Astrocyte (in vitro differentiated cells and primary cell): ENCODE measurements at places on chromosomes 12 and 14. TPM values are rescaled to one million over a fixed set of nuclear protein-coding genes. Genes with fewer than 3 reads are reported as not detected.
A peak's percentile ranks its signal among the peaks of the same experiment; 100 is the strongest.

- no peak overlapping the region for H3K27ac ChIP-seq
- no peak overlapping the region for H3K4me3 ChIP-seq
- no peaks in the 10 kb centered on the region for H3K36me3 ChIP-seq
Measured at GRCh38 chr12:76896274-76896673, 17.5 kb upstream of the CSRP2 start.

Gene WDHD1
- total RNA-seq: 7.2 and 9.3 TPM in 2 replicates

Gene AVPR1A
- total RNA-seq: 0.05 TPM in 1 of 2 replicates, not detected in the other

Gene B4GALNT1
- 2.5 and 2.6 TPM in 2 replicates for total RNA-seq

Gene LTB4R
- total RNA-seq: 5.5 TPM in 2 replicates

DNA sequence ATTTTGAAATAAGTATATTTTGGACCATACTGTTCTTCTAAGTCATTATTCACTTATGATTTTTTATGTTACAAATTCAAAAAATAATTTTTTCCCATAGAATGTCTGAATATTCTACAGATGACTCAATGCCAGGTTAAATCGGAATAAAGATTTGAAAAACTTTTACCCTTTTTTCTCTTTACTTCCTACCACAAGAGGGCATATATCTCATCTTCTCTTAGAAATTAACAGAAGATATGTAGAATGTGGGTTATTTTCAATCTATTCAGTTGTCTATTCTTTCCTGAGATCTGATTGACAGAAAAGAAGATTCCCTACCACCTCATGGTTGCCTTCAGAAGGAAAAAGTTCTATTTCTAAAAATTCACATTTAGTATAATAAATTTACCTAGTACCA lies 53.0 kb upstream of the KITLG start:
- no peaks in the 10 kb centered on the region for H3K27me3 ChIP-seq
- H3K4me1 ChIP-seq: no peaks in the 10 kb centered on the region
- H3K4me3 ChIP-seq: no peak overlapping the region
- H3K36me3 ChIP-seq: no peaks in the 10 kb centered on the region

DNA sequence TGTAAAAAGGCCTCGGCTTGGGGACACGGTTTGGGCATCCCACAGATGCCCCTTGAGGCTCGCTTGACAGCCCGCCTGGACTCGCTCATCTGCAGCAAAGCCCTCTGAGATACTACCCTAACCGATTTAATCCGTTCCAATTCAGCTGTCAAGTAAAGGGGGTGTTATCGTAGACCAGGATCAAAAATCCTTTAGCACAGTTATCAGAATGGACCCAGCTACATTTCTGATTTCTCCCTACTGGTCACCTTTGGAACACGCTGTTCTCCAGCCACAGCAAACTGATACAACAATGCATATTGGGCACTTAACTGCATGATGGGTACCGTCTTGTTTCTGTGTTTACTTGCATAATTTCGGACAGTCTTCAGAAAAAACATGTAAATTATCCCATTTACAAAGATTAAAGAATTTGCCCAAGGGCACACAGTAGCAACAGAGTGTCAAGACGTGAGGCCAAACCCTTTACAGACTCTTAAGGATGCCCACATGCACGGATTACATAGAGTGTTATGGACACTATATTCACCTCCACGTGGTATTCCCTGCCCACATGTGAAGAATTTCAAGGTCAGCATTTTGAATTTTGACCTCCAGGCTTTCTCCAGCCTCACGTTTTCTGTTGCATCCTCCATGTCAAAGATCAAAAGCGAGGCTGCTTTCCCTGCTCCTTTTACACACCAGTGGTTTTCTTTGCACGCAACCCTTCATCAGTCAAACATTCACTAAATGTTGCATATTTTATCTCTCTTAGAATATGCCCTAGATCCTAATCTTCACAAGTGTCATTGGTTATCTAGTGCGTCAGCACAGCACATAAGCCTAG lies 3.2 kb upstream of the DUSP6 start:
- H3K36me3 ChIP-seq: no peaks in the 10 kb centered on the region
- no peaks in the 10 kb centered on the region for H3K27me3 ChIP-seq
- DNase-seq: no peak
- H3K4me1 ChIP-seq: peaks cover 26% of the 10 kb centered on the region
- H3K27ac ChIP-seq: peak overlapping the region; percentile 93

DNA sequence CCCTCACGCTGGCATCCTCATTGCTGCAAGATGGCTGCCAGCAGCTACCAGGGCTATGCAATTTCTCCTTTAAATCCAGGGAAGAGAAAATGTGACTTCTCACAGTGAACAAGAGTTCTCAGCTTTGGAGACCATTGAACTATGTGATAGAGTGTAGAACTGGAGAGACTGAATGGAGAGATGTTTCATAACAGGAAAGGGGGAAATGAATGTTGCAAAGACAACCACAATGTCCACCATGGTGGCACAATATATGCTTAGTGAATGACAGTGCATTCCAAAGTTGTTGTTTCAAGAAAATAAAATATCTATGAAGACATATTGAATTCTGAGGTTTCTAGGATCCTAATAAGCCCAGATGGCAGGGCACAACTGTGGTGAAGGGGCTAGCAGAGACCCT lies 13.2 kb upstream of the COCH start:
- no peak overlapping the region for H3K27ac ChIP-seq
- DNase-seq: no peak
- H3K36me3 ChIP-seq: no peaks in the 10 kb centered on the region
- H3K4me1 ChIP-seq: no peaks in the 10 kb centered on the region
- H3K4me3 ChIP-seq: no peak overlapping the region

Gene ANO2
- total RNA-seq: 0.17 and 0.93 TPM in 2 replicates

Gene GPATCH2L
- 54.3 and 60.8 TPM in 2 replicates for total RNA-seq

DNA sequence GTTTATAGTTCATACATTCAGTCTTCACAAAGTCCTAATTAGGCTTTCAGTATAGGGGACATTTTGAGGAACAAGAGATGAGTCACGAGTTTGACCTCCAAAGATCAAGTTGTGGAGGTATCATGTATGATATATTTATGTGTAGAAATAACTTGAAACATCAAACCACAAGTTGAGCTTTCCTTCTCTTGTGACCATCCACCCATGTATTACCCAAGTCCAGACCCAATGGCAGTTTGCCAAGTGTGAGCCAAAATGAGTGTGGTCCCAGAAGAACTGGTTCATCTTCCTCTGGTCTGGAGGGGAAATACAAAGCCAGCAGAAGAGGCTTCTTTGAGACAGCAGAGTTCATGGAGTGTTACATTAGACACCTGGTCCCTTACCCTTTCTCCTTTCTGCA lies 104.9 kb downstream of the ATP23 start:
- H3K4me3 ChIP-seq: no peak overlapping the region
- H3K4me1 ChIP-seq: no peaks in the 10 kb centered on the region
- no peak overlapping the region for H3K27ac ChIP-seq
- H3K36me3 ChIP-seq: no peaks in the 10 kb centered on the region
- no peak for DNase-seq
- H3K27me3 ChIP-seq: no peaks in the 10 kb centered on the region

Gene KCNMB4
- 8.3 and 10.5 TPM in 2 replicates for total RNA-seq

- no peak overlapping the region for H3K4me3 ChIP-seq
- H3K27ac ChIP-seq: no peak overlapping the region
- H3K27me3 ChIP-seq: no peaks in the 10 kb centered on the region
- H3K36me3 ChIP-seq: no peaks in the 10 kb centered on the region
- no peak for DNase-seq
- H3K4me1 ChIP-seq: peaks cover 6% of the 10 kb centered on the region
Measured at GRCh38 chr12:24599736-24600135, 349.2 kb downstream of the BCAT1 start.

DNA sequence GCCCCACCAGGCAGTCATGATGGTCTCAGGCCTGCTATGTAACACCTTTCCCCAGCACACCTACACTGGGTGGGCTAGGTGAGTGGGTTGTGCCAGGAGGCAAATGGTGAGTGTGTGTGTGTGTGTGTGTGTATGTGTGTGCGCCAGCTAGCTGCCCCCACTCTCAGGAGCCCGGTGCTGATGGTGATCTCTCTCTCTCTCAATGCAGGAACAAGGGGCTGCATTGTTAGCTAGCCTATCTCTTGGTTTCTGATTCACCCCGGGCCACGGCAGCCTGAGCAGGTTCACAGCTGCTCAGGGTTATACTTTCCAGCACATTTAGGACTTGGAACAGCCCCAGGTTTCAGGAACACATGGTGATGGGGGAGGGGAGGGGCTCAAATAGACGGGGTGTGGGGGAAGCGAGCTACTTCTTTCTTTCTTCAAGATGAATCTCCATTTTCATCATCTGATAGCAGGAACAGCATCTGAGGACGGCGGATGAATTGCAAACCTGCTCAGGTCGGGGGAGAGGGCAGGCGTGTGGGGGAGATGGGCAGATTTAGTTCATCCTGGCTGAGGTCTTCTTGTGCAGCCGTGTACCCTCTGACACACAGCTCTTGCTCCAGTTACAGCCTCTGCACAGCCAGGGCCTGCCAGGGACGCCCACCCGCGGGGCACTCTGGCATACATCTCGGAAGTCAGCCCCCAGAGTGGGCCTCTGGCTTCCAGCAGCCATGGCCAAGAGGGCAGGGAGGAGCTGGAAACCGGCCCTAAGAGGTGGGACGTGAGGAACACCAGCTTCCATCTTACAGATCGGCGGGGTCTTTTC lies 137.6 kb downstream of the ZFP36L1 start:
- H3K36me3 ChIP-seq: no peaks in the 10 kb centered on the region
- H3K4me1 ChIP-seq: peaks cover 33% of the 10 kb centered on the region
- no peak overlapping the region for H3K4me3 ChIP-seq

DNA sequence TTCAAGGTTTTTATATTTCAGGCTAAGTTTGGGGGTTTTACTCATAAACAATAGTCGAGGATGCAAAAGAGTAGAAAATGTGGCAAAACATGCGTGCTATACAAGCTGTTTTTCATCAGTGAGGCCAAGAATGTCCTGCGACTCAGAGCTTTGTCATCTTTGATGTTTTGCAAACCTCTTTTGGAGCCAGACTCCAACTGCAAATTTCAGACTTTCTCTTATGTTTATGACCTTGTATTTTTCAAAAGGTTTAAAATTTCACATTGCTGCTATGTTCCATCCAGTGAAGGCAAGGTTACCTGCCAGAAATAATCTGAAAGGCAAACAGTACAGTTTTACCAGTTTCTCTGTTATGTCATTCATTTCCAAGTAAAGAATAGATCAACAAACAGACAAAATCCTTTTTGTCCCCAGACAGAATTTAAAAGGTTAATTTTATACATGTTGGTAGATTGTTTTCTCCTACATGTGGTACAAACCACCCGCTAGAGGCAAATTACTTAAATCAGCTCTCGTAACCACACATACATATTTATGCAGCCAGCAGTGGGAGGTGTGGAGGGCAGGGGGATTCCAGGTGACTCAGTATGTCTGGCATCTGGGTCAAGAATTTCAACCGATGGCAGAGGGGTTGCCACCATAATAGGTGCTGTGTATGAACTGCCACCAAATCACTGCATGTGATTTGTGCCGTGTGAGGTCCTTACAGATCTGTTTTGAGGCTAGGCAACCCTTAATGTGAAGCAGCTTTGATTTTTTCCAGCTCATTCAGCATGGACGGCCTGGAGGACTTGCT lies 119.8 kb upstream of the CPM start:
- no peaks in the 10 kb centered on the region for H3K27me3 ChIP-seq
- no peaks in the 10 kb centered on the region for H3K36me3 ChIP-seq
- peak overlapping the region; percentile 86 for H3K27ac ChIP-seq
- DNase-seq: peak; percentile 91
- H3K4me1 ChIP-seq: peaks cover 21% of the 10 kb centered on the region

DNA sequence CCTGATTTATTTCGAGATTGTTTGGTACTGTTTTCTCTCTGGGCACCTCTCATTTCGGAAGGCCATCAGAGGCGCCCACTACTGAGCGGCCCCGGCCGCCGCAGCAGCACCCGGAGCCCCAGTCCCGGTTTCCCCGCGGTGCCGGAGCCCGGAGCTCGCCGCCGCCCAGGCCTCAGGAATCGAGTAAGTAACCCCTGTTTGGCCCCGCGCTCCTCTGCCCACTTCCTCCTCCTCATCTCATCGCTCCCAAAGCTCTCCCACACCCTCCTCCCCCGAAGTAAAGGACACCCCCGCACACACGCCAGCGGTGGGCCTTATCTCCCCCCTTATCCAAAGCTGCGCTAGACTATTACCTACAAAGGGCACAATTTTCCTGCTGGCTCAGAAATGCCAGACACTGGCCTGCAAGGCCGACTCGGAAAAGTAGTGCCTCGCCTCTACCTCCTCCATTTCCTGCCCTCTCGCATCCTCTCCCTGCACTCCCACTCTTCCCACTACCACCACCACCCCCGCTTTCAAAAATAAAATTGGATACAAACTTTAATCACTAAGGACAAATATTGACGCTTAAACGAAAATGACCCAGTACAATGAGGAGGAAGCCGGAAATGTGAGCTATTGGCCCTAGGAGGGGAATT lies 637 bp upstream of the FOXG1 start:
- no peak for DNase-seq
- H3K4me3 ChIP-seq: peak overlapping the region; percentile 59
- no peaks in the 10 kb centered on the region for H3K36me3 ChIP-seq
- peak overlapping the region; percentile 41 for H3K27ac ChIP-seq

Gene CLEC4D
- not detected in 2 replicates for total RNA-seq

DNA sequence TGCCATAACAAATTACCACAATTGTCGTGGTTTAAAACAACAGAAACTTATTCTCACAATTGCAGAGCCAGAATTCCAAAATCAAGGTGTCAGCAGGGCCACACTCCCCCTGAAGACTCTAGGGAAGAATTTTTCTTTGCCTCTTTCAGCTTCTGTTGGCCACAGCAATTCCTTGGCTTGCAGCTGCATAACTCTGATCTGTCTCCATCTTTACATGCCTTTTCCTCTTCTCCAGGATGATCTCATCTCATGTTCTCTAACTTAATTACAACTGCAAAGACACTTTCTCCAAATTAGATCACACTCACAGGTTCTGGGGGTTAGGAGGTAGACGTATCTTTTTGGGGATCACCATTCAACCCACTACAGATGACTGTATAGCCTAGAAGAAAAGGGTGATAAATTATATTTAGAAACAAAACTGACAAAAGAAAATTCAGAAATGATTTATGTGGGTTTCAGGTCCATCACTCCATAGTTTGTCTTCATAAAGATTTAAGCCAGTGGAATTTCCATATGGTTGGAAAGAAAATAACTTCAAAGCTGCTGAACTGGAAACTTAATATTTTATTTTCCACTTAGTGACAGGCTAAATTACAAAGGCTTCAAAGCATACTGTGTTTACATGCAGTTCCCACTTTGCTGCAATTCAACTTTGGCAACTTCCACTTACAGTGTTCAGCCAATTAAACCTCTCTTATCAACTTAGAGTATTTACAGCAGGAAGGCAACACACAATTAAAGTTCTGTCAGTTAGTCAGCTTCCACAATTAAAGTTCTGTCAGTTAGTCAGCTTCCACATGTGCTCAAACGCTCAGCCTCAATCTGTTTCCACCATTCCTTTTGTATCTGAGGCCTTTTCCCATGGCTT lies 213.3 kb downstream of the EPS8 start:
- H3K27me3 ChIP-seq: no peaks in the 10 kb centered on the region
- no peaks in the 10 kb centered on the region for H3K4me1 ChIP-seq
- peak; percentile 23 for DNase-seq
- no peaks in the 10 kb centered on the region for H3K36me3 ChIP-seq

GRCh38 chr14:26128931-26129671 lies 468.7 kb downstream of the NOVA1 start:
- no peak overlapping the region for H3K4me3 ChIP-seq
- H3K36me3 ChIP-seq: no peaks in the 10 kb centered on the region
- H3K4me1 ChIP-seq: no peaks in the 10 kb centered on the region

- no peak for DNase-seq
- H3K27ac ChIP-seq: no peak overlapping the region
- H3K27me3 ChIP-seq: no peaks in the 10 kb centered on the region
- no peaks in the 10 kb centered on the region for H3K4me1 ChIP-seq
- H3K4me3 ChIP-seq: no peak overlapping the region
Measured at GRCh38 chr12:74317741-74318140, 219.9 kb upstream of the ATXN7L3B start.
